ENCODE measurements at places on chromosomes 3 and 15.

DNA sequence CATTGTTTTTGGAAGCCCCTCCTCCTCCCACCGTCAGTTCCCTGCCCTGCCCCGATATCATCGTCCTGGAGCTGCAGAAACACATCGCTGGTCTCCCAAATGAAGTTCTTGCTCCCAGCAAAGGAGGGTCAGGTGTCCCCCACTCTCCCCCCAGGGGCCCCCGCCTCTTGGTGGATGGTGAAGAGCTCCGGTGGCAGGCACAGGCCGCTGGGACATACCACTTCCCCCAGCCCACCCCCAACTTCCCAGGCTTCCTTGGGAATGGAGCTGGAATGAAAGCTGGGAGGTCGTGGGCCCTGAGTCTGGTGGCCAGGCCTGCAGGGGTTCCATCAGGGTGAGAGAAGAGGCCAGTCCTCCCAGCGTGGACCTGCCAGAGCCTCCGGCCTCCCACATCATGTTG, 137.7 kb downstream of the CHSY1 start:
- no peak for DNase-seq
- peaks cover 15% of the 10 kb centered on the region for H3K4me1 ChIP-seq
- H3K27me3 ChIP-seq, result peaks cover 2% of the 10 kb centered on the region
- H3K27ac ChIP-seq, result no peak overlapping the region
- no peak overlapping the region for H3K4me3 ChIP-seq

GRCh38 chr3:80770106-80771074, 991.1 kb downstream of the GBE1 start:
- no peaks in the 10 kb centered on the region for H3K4me1 ChIP-seq
- no peaks in the 10 kb centered on the region for H3K27me3 ChIP-seq
- no peak overlapping the region for H3K4me3 ChIP-seq
- no peak overlapping the region for H3K27ac ChIP-seq
- DNase-seq, result no peak

DNA sequence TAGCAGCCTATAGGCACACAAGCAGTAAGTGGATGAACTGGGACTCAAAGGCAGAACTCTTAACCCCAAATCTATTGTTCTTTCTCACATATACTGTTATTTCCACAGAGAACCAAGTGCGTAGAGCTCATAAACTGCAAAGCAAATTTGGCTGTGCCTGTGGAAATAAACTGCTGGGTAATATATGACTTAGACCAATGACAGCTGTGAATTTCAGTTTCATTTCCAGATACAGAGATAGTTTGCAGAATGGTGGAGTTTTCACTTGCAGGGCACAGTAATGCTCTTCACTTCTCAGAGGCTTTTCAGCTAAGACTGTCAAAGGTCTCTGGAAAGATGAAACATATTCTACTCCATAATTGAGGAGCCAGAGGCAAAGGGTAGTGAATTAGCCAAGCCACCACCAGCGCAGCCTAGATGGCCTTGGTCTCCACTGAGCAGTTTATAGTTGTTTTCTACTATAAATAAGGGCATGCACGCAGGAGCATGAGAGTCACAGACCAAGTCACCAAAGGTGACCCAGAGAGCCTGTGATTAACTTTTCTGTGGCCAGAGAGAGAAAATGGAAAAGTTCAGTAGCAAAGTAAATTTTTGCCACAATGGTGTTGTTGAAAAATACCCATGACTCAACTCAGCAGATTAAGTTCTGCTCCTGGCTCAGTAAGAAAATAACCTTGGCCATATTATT, 180.7 kb upstream of the GRM7 start:
- no peak for DNase-seq
- H3K4me1 ChIP-seq, result no peaks in the 10 kb centered on the region
- H3K27me3 ChIP-seq, result no peaks in the 10 kb centered on the region
- H3K27ac ChIP-seq, result no peak overlapping the region

GRCh38 chr3:171879472-171879871, 36.3 kb downstream of the TMEM212 start:
- no peak overlapping the region for H3K4me3 ChIP-seq
- H3K27me3 ChIP-seq, result no peaks in the 10 kb centered on the region
- no peak for DNase-seq

DNA sequence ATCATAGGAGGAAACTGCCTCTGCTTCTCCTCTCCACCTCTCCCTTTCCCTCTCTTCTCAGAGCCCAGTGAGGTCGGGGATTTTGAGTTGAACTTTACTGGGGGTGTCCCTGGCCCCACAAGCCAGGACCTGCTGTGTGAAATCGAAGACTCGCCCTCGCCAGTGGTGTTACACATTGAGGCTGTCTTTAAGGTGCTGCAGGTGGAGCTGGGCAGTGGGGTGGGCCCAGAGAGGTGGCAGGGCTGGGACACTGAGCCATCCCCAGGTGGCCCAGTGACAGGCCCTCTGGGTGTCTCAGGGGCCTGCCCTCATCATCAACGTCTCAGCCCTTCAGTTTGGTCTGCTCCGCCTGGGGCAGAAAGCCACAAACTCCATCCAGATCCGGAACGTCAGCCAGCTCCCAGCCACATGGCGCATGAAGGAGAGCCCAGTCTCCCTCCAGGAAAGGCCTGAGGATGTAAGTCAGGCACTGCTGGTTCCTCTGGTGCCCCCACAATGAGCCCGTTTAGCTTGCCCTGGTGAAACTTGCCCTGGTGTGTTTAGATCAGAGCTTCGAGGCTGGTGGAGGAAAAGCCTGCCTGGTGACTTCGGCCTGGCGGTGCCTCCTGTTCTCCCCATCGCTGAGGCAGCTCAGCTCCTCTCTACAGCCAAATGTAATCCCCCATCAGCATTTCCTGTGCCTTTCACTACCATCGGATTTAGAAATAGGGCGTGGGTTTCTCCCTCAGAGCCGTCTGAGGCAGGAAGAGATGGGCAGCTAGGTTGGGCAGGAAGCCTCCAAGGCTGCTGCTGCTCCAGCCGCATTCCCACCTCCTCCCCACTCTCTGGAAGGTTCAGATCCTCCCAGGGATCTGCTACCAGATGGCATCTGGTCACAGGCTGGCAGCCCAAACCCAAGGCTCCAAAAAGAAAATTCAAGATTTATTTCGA, 39.2 kb downstream of the ACAA1 start:
- H3K36me3 ChIP-seq, result no peaks in the 10 kb centered on the region
- H3K4me3 ChIP-seq, result no peak overlapping the region
- H3K4me1 ChIP-seq, result peaks cover 26% of the 10 kb centered on the region
- no peak for DNase-seq
- H3K27me3 ChIP-seq, result no peaks in the 10 kb centered on the region

DNA sequence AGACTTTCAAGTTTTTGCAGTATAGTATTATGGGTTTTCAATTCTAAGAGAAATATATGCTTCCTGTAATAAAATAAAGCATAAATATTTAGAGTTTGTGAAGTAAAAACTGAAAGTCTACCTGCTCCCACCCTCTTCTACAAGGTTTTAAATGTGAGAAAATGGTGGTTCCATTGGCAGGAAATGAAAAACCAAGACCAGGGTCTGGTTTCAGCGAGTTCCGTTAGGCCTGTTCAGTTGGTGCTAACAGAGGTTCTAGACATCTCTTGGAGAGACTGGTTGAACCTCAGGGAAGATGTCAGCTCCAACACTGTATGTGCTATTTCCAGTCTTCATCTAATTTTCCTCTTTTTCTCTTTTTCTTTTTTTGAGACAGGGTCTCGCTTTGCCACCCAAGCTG, 11.8 kb upstream of the MYO1E start:
- no peak overlapping the region for H3K4me3 ChIP-seq
- no peaks in the 10 kb centered on the region for H3K27me3 ChIP-seq
- H3K4me1 ChIP-seq, result no peaks in the 10 kb centered on the region
- no peaks in the 10 kb centered on the region for H3K36me3 ChIP-seq
- H3K27ac ChIP-seq, result no peak overlapping the region

DNA sequence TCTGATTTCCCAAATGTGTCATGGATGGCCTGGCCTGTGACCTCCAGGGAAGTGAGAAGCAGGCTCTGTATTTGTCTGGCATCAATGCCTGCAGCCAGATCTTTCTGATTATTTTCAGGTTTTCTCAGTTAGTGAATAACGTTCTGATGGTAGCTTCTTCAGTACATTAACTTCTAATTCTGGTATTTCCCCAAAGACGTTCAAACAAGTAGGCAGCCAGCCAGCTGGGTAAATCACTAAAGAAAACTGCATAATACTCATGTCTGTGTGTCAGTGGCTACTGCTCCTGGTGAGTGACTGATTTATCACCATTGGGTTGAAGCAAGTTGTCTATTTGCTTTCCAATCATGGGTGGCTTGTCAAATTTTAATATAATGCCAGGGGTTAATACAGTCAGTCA, 162.6 kb upstream of the PFN2 start:
- no peaks in the 10 kb centered on the region for H3K27me3 ChIP-seq
- no peak for DNase-seq
- no peak overlapping the region for H3K4me3 ChIP-seq

All from neuronal stem cell (in vitro differentiated cells).